ENCODE measurements at places on chromosomes 3 and 15.

- DNase-seq, result no peak
These were observed 152.7 kb downstream of the FEZF2 start for GRCh38 chr3:62220616-62221015.

DNA sequence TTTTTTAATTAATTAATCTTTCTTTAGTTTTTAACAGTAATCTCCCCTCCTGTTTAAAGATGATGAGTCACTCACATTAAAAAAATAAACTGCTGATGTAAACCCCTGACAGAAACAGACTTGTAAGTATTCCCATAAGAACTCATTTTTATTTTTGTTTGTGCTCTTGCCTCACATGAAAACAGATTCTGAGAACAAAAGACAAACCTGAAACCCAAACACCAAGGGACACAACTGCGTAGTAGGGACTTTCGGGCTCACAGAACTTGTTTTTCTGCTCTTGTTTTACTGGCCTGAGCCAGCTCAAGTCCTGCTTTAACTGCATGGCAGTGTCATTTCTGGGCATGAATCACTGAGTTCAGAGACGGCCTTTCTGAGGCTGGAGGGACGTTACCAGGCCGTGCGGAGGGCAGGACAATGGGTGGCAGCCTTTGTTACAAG lies 600.8 kb downstream of the FOXP1 start:
- peak; percentile 91 for DNase-seq

DNA sequence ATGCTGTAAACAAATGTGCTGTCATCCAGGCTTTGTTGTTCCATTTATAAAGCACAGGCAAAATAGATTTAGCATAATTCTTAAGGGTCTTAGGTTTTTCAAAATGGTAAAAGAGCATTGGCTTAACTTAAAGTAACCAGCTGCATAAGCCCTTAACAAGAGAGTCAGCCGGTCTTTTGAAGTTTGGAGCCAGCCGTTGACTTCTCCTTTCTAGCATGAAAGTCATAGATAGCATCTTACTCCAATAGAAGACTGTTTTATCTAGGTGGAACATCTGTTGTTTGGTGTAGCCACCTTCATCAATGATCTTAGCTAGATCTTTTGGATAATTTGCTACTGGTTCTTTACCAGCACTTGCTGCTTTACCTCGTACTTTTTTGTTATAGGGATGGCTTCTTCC lies 297.5 kb upstream of the DCBLD2 start:
- DNase-seq, result no peak

- no peak for DNase-seq
These were observed 953.8 kb upstream of the ALCAM start for GRCh38 chr3:104412608-104413580.

DNA sequence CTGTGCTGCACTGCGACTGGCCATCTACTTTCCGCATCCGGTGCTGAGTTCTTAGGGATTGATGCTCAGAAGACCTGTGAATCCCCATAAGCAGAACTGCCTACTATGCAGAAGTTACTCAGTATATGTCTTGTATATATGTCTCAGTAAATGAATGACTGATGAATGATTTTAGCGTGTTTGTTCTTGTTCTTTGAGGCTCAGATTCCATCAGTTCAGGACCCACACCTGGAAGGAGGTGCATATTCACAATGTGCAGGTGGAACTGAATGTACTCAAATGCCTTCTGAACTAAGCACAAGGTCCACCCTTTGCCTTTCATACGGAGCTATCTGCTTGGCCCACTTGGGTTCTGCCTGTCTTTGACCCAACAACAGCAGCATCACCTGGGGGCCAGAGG lies 19.8 kb downstream of the TNFAIP8L3 start:
- DNase-seq, result no peak

GRCh38 chr15:69272891-69273290 lies 25.8 kb upstream of the PAQR5 start:
- no peak for DNase-seq

- no peak for DNase-seq
These were observed 143.9 kb downstream of the GABRB3 start for GRCh38 chr15:26628879-26629529.

DNA sequence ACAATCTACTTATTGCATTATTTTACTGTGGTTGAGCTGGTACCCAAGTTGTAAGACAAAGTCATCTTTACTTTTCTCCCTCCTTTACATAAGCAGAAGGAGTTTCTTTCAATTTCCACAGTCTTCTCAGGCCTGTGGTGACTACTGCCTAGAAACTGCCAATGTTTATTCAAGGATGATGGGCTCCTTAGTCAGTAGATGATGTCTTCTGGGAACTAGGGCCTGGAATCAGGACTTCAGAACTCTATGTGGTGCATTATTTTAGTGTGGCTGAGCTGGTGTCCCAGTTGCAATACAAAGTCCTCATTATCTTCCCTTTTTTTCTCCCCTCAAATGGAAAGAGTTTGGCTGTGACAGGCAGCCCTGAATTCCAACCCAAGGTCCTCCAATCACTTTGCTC lies 1762.5 kb downstream of the SI start:
- no peak for DNase-seq

DNA sequence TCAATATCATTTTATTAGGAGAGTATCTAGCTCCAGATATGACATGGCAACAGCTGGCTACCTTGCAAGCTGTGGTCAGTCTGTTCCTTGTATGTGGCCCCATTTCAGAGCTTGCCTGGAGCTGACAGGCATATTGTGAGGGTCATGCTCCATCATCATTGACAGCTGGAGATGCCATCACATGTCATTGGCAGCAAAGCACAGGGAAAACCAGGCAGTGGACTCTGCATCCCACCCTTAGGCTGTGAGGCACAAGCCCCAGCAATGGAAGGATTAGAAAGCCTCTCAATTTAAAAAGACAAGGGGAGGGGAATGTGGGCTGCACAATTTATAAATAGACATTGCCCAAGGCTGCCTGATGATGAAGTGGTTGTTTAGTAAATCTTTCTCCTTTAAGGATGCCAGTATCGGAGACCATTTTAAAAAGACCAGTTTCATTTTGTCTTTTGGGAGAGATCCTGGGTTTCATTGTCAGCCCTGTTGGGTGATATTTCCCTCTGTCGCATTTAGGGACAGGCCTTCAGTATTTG lies 27.9 kb downstream of the LNP1 start:
- DNase-seq, result no peak

GRCh38 chr3:58792921-58793451 lies 126.4 kb upstream of the FAM3D start:
- DNase-seq, result no peak

DNA sequence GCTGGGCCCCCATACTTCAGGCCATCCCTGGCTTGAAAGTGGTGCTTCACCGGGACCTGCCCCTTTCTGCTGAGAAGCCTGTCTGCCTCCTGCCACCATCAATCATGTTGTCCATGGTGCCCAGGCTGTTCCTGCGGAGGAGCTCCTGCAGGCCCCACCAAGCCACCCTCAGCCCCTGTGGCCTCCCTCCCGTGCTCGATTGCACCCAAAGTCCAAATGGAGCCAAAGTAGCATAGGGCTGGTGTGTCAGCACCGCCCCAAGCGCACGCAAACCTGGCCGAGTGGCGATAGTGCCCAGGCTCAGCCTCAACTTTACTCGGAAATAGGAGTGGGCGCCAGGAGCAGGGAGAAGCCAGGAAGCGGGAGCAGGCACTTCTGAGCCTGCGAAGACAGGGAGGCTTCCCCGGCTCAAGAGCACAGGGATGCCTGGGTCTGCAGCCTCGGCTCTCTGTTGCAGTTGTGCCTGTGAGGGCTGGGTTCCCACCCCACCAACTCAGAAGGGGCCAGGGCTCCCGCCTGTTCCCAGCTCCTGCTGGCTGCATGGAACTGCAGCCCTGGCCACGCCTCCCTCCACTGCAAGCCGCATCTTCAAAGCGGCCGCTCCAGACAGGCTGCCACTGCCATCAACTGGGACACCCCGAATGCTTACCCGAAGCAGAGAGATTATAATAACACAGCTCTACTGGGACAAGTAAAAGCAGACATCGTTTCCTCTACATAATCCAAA lies 203.0 kb downstream of the ARRDC4 start:
- no peak for DNase-seq

- DNase-seq, result peak; percentile 34
These were observed 7.3 kb downstream of the PLSCR4 start for GRCh38 chr3:146243559-146243958.

DNA sequence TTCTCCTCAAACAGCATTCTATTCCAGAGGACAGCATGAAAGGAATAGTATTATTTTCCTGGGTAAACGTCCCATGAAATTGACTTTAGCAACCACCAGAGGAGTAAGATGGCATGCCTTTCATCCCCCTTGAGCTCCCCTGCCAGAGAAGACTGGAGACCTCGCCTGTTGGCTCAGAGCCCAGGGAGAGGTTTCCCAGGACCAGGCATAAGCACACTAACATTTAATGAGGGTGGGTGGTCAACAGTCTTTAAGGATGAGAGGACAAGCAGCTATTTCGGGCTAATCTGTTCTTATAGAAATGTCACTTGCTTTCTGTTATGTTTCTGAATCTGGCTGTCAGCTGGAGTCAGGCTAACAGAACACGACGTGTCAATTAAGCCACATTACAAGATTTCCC lies 390.5 kb downstream of the GABRG3 start:
- no peak for DNase-seq

- DNase-seq, result no peak
These were observed 20.7 kb downstream of the KLF13 start for GRCh38 chr15:31347067-31347975.

DNA sequence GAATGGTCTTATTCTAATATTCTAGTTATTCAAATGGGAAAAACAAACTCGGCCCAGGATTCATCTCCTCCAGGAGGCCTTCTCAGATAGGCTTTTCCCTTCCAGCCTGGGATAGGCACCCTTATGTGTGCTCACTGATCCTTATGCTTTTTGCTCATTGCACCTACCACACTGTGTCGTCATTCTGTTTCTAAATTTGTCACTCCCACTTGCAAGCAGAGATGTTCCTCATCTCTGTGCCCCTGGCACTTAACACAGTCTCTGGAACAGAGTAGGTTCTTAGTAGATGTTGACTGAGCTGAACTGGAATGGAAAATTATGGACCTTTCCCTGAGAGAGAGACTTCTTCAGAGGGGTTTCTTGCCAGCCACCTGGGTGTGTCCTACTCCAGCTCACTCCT lies 18.7 kb upstream of the SPG11 start:
- DNase-seq, result no peak

DNA sequence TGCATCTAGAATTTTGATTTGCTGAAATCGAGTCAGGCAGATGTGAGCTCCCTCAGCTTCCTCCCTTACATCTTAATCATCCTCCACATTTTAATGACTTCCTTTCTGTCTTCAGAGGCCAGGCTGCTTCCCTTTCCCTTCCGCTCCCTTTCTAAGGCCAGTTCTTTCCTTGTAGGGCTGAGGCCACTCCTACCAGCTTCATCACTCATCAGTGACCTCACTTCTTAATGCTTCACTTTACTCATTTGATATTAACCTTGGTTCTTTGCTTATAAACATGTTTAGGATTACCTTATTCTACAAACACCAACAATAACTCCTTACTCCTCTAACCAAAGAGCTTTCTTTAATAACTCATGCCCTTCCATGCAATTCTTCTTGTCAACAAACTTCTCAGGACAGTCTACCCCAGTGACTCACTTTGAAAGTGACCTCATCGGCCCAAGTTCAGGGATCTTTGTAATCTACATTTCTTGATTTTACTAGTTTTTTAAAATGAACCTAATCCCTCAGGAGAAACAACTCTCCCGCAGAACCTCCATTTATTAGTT lies 23.9 kb downstream of the ILDR1 start:
- DNase-seq, result peak; percentile 85

- no peak for DNase-seq
These were observed 89.5 kb downstream of the RAD18 start for GRCh38 chr3:8873740-8874139.

- no peak for DNase-seq
These were observed 31.2 kb downstream of the ADGRG7 start for GRCh38 chr3:100640633-100641032.

DNA sequence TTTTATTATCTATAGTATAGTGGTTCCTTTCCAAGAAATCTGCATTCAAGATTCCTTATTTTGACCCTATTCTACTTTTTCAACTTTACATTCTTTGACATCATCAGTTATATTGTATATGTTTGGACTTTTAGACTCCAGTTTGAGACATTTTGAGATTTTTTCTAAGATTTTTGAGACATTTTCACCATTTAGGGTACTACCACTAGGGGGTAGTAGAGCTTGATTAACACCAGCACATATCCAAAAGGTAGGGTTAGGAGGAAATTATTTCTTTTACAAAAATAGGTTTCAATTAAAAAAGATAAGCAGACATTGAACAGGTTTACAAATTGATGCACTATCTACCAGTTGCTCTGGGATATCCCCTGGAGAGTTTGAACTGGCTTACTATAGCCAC lies 262.5 kb downstream of the SCAPER start:
- DNase-seq, result peak; percentile 20

- peak; percentile 80 for DNase-seq
These were observed 1.5 kb upstream of the TNK2 start for GRCh38 chr3:195909644-195910498.

DNA sequence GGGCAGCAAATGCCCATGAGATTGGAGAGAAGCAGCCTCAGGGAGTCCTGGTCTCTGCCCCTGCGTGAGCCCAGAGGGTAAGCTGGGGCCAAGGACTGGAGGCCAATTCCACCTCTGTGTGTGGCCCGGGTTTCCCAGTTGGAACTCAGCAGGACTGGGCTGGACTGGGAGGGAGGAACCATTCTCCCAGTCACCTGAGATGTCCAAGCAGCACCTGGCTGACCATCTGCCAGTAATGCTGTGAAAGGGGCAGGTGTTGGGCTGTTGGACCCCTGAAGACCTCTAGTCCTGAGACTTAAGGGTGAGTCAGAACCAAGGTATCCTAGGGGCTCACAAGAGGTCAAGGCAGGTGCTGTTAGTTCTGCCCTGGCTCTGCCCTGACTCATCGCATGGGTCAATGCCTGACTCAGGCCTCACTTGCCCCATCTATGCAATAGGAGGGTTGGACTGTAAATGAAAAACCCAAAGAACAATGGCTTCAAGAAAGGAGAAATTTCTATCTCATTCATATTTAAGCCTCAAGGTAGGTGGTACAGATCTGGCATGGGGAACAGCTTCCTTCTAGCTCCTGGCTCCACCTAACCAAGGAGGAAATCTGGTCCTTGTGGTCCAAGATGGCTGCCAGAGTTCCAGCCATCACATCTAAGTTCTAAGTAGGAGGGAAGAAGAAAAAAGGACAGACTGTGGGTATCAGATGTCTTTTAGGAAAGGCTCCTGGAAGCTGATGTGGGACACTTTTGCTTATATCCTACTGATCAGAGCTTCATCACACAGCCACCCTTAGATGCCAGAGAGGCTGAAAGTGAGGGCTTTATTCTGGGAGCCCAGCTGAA lies 111.3 kb downstream of the FBLN2 start:
- no peak for DNase-seq

DNA sequence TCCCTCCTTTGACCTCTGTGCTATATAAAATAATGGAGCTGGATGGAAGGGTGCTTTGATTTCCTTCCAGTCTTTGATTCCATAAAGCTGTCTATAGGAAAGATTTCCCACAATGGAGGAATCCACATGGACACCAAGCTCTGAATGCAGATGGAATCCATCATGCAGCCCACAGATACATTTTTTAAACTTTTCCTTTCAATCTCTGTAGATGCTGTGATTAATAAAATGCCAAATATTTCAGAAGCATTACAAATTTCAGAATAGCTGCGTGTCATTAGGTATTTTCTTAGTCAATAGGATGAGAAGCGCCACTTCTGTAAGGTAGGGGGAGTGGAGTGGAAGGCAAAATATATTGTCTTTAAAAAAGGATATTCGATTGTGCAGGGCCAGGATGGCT lies 489.0 kb downstream of the NTRK3 start:
- no peak for DNase-seq

- no peak for DNase-seq
These were observed 286.8 kb upstream of the CTNNB1 start for GRCh38 chr3:40912461-40912860.
